ENCODE measurements at places on chromosomes 6 and 20. TPM values are rescaled to one million over a fixed set of nuclear protein-coding genes. Genes with fewer than 3 reads are reported as not detected.

DNA sequence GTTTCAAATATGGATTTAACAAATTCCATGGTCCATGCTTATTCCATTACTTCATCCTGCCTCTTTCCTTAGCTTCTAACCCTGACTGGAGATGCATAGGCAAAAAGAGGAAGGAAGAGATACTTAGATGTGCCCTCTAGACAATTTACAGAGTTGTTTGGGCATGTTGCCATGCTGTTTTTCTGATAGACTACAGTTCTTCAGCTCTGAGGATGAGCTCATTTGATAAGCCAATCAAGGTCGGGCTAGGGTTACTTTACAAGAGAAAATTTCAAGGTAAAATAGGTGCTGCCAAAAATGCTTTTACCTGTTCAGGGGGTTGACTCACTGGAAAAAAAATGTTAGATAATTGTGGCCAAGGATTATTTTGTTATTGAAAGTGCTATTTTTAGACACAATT, 5.9 kb downstream of the HCRTR2 start:
- no peaks in the 10 kb centered on the region for H3K4me1 ChIP-seq
- H3K4me3 ChIP-seq = no peak overlapping the region
- no peaks in the 10 kb centered on the region for H3K36me3 ChIP-seq
- peaks cover 11% of the 10 kb centered on the region for H3K27me3 ChIP-seq

DNA sequence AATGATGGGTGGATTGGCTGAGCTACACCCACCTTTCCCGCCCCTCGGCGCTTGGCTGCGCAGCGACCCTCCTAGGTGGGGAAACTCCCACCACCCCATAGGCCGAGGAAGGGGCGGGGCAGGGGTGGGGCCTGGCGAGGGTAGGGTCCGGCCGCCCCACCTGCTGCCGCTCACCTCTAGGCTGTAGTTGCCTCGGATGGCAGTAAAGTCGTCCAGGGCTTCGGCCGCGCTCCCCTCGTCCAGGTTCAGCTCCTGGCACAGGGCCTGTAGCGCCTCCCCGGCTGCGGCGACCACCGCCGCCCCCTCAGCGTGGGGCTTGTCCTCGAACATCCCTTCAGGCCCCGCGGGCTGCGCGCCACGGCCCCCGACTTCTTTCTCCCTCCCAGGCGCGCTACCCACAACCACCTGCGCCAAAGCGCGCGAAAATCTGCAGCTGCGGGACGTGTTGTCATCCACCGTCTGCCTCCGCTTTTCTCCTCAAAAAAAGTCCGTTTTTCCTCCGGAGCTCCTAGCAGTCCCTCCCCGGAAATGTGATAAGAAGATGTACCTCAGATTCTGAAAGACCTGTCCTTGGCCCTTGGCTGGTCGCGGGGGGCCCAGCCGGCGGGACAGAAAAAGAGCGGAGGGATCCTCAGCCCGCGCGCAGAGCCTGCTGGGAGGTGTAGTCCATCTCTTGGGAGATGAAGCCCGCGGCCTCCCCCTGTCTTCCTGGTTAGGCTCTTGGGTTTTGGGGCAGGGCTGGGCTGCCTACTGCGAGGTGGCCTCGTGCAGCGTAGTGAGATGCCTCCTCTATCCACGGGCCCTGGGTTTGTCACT, at the start of gene RBL1:
TSS of gene RBL1 (minus strand) at position 399 of the 816 bp plus-strand sequence. CDS start at position 330, 69 bp downstream.
- peak; percentile 92 for DNase-seq
- peak within 1 kb of the TSS; percentile 85 for H3K27ac ChIP-seq
- no peaks in the 10 kb centered on the region for H3K36me3 ChIP-seq
- peak within 1 kb of the TSS; percentile 100 for H3K4me3 ChIP-seq
- peaks cover 8% of the 10 kb centered on the region for H3K4me1 ChIP-seq

GRCh38 chr20:51884561-51884960, 82.2 kb upstream of the SALL4 start:
- no peaks in the 10 kb centered on the region for H3K27me3 ChIP-seq
- no peaks in the 10 kb centered on the region for H3K4me1 ChIP-seq
- no peak for DNase-seq
- no peaks in the 10 kb centered on the region for H3K36me3 ChIP-seq
- no peak overlapping the region for H3K27ac ChIP-seq

GRCh38 chr20:59945175-59945574, 5.0 kb downstream of the FAM217B start:
- H3K4me3 ChIP-seq = no peak overlapping the region
- no peak for DNase-seq
- no peaks in the 10 kb centered on the region for H3K27me3 ChIP-seq
- peaks cover 35% of the 10 kb centered on the region for H3K36me3 ChIP-seq
- no peak overlapping the region for H3K27ac ChIP-seq

- no peak for DNase-seq
- H3K36me3 ChIP-seq = no peaks in the 10 kb centered on the region
- no peak overlapping the region for H3K4me3 ChIP-seq
- no peaks in the 10 kb centered on the region for H3K4me1 ChIP-seq
- H3K27ac ChIP-seq = no peak overlapping the region
Observed at GRCh38 chr6:166647896-166648295, 20.8 kb upstream of the RPS6KA2 start.

DNA sequence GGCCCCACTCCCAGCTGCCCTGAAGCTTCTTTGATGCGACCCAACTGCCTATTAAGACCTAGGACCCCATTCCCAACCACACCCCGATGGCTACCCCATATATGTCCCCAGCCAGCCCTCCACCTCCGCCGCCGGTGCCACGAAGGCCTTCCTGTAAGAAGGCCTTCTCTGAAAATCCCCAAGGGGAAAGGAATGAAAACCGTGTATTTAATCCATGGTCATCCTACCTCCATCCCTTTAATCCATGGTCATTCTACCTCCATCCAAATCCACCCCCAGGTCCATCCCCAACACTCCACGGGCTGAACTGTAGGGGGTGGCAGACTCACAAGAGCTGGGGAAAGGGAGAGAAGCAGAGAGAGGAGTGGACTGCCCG, 545 bp upstream of the VSX1 start:
- H3K4me3 ChIP-seq = no peak overlapping the region
- peaks cover 87% of the 10 kb centered on the region for H3K27me3 ChIP-seq
- DNase-seq = no peak
- peaks cover 11% of the 10 kb centered on the region for H3K4me1 ChIP-seq
- no peaks in the 10 kb centered on the region for H3K36me3 ChIP-seq

DNA sequence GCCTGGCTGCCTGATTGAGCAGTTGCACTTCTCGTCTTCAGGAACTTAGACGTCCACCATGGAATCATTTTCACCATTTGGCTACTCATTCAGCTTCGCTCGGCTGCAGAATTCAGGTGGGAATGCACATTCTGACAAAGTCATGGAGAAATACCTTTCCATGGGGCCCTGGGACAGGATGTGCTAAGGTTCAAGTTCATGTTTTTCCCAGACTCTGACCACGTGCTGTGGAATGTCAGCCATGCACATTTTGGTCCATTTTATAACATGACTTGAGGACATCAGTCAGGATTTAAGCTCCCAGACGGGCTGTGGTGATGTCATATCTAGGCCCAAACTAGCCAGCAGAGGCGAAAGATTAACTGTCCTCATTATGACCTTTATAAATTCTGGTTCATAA, 205.3 kb downstream of the TBXT start:
- no peak overlapping the region for H3K4me3 ChIP-seq
- no peak for DNase-seq
- H3K4me1 ChIP-seq = no peaks in the 10 kb centered on the region
- H3K36me3 ChIP-seq = no peaks in the 10 kb centered on the region
- H3K27ac ChIP-seq = no peak overlapping the region

DNA sequence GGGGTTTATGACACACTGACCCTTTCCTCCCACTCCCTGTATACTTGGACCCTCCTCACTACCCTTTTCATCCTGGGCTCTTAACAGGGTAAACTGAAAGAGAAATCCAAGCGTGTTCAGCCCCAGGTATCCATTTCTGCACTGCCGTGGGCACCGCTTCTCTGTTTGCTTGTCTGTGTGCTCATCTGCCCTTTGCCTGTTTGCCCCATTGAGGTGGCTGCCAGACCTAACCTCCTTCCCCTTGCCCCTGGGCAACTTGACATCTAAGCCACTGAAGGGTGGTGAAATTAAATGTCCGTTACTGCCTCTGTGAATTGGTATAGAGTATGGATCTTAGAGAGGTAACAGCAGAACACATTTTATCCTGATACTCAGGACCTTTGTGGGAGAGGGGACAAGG, 38.7 kb downstream of the ACSS2 start:
- no peak overlapping the region for H3K27ac ChIP-seq
- no peaks in the 10 kb centered on the region for H3K4me1 ChIP-seq
- DNase-seq = no peak

DNA sequence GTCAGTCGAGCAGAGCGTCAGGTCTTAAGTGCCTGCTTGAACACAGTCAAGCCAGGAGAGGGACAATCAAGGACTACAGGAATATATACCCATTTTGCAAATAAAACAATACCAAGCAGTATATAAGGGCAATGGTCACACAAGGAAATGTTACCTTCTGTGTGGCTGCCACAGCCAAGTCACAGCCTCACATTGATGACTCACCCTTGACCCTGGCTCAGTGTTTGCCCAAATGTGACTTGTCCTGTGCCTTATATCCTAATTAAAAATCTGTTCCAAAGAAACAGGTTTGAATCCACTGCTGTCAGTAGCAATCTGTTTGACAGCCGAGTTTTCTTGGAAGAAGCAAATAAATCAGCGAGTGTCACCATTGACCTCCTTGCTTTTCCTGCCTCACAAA, 34.3 kb downstream of the C6orf89 start:
- H3K27ac ChIP-seq = peak overlapping the region; percentile 47
- H3K27me3 ChIP-seq = no peaks in the 10 kb centered on the region
- peaks cover 41% of the 10 kb centered on the region for H3K4me1 ChIP-seq
- H3K4me3 ChIP-seq = no peak overlapping the region
- H3K36me3 ChIP-seq = peaks cover 73% of the 10 kb centered on the region

DNA sequence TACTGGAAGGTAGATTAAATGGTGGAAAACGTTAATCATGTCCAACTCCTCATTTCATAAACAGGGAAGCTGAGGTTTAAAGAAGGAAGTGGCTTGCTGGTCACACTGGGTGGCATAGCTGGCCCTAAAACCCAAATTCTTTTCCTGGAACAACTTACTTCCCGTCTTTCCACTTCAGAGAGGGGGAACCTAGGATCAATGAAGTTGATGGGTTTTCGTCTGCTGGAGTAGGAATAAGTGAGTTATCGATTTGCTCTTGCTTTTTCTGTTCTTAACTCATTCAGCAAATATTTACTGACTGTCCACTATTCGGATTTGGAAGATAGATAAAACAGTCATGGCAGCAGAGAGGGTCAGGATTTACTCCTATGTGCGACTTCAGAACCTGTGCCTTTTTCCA, 1.2 kb upstream of the SYS1 start:
- H3K27me3 ChIP-seq = no peaks in the 10 kb centered on the region
- H3K36me3 ChIP-seq = peaks cover 21% of the 10 kb centered on the region
- H3K27ac ChIP-seq = peak overlapping the region; percentile 97
- H3K4me3 ChIP-seq = peak overlapping the region; percentile 64
- H3K4me1 ChIP-seq = peaks cover 66% of the 10 kb centered on the region

DNA sequence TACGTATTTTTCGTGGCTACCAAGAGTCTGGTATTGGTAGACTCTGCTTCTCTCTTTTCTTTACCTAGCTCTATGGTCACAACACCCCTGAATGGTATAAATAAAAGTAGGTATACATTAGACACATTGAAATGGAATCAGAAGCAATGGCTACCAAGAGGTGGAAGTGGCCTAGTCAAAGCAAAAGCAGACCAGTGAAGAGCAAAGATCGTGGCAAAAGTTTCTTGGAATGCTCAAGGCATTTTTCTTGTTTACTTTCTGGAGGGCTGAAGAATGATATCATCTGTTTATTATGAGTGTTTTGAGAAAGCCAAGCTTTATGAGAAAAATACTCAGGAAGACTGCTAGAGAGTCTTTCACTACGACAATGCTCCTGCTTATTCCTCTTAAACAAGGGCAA, 28.6 kb upstream of the MOCS1 start:
- no peak for DNase-seq
- H3K36me3 ChIP-seq = no peaks in the 10 kb centered on the region
- no peak overlapping the region for H3K4me3 ChIP-seq
- H3K4me1 ChIP-seq = no peaks in the 10 kb centered on the region
- H3K27me3 ChIP-seq = no peaks in the 10 kb centered on the region
- peak overlapping the region; percentile 44 for H3K27ac ChIP-seq

DNA sequence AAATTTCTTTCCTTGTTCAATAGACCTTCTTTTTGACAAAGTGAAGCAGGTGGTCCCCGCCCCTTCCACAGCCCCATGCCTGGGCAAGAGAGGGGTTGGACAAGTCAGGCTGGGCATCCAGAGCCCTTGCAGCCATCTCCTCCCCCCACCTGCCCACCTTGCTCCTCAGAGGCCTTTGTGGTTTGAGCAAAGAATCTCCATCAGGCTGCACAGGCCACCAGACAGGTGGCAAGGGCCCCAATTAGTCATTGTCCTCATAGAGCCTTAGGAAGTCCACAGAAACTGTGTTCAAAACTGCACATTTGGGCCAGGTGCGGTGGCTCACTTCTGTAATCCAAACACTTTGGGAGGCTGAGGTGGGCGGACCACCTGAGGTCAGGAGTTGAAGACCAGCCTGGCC, 1.5 kb upstream of the MAPK13 start:
- no peak overlapping the region for H3K27ac ChIP-seq
- no peaks in the 10 kb centered on the region for H3K27me3 ChIP-seq
- H3K4me3 ChIP-seq = no peak overlapping the region
- peaks cover 45% of the 10 kb centered on the region for H3K4me1 ChIP-seq
- no peaks in the 10 kb centered on the region for H3K36me3 ChIP-seq

- peak overlapping the region; percentile 39 for H3K27ac ChIP-seq
- peaks cover 96% of the 10 kb centered on the region for H3K36me3 ChIP-seq
- no peaks in the 10 kb centered on the region for H3K27me3 ChIP-seq
- H3K4me1 ChIP-seq = no peaks in the 10 kb centered on the region
- H3K4me3 ChIP-seq = no peak overlapping the region
Observed at GRCh38 chr20:49230021-49230420, 10.8 kb downstream of the DDX27 start.

DNA sequence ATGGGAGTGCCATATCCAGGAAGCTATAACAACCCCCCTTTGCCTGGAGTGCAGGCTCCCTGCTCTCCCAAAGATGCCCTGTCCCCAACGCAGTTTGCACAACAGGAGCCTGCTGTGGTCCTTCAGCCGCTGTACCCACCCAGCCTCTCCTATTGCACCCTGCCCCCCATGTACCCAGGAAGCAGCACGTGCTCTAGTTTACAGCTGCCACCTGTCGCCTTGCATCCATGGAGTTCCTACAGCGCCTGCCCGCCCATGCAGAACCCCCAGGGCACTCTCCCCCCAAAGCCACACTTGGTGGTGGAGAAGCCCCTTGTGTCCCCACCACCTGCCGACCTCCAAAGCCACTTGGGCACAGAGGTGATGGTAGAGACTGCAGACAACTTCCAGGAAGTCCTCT, 56.7 kb upstream of the TMEM181 start:
- no peak overlapping the region for H3K4me3 ChIP-seq
- no peak overlapping the region for H3K27ac ChIP-seq
- H3K27me3 ChIP-seq = no peaks in the 10 kb centered on the region
- H3K36me3 ChIP-seq = peaks cover 39% of the 10 kb centered on the region
- H3K4me1 ChIP-seq = no peaks in the 10 kb centered on the region

DNA sequence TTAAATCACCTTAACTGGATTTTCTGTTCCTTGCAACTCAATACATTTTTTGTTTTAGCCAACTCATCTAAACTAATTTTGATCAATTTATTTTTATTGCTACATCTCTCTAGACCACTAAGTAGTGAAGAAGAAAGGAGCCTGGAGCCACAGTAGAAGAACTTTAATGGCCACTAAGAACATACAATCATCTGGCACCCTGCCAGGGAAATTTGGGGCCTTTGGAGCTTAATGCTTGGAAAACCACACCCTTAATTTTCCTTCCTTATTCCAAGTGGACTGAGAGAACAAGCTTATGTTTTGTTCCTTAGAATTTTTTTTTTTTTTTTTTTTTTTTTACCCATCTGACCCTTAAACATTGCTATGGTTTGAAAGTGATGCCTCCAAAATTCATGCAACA, 12.0 kb upstream of the GMDS start:
- no peaks in the 10 kb centered on the region for H3K27me3 ChIP-seq
- H3K36me3 ChIP-seq = no peaks in the 10 kb centered on the region
- no peaks in the 10 kb centered on the region for H3K4me1 ChIP-seq
- DNase-seq = no peak
- no peak overlapping the region for H3K27ac ChIP-seq

The PSMB1 gene
- 111 TPM for total RNA-seq

The BANF2 gene
- total RNA-seq = not detected

The ZNF391 gene
- 2.1 TPM for total RNA-seq

The TRIM15 gene
- total RNA-seq = not detected

The FGD2 gene
- total RNA-seq = 56.9 TPM

Measured in upper lobe of right lung (tissue), 1 donor.